Activated CD8-positive, alpha-beta T cell treated with anti-CD3 and anti-CD28 coated beads for 36 hours (primary cell): ENCODE measurements at places on chromosomes 7 and 10. TPM values are rescaled to one million over a fixed set of nuclear protein-coding genes. Genes with fewer than 3 reads are reported as not detected.

DNA sequence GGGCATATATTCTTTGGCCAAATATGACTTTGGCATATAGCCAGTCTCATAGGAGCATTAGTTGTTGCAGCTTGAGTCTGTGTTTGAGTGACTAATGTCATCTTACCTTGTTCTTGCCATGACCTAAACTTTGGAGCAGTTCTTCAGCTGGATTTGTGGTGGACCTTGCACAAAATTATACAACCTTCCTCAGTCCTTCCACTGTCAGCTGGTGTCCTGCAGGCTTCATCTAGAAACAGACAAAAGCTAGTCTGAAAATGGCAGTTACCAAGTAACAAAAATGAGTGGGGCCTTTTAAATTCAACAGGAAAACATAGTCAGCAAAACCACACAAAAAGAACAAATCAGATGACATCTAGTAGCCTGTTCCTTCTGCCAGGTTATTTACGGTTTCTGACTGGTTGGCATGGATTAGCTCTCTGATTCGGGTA, 59.5 kb upstream of the HECTD2 start:
- peaks cover 3% of the 10 kb centered on the region for H3K27me3 ChIP-seq
- no peak overlapping the region for H3K4me3 ChIP-seq
- no peak overlapping the region for H3K27ac ChIP-seq
- no peak for DNase-seq
- H3K36me3 ChIP-seq, result no peaks in the 10 kb centered on the region

DNA sequence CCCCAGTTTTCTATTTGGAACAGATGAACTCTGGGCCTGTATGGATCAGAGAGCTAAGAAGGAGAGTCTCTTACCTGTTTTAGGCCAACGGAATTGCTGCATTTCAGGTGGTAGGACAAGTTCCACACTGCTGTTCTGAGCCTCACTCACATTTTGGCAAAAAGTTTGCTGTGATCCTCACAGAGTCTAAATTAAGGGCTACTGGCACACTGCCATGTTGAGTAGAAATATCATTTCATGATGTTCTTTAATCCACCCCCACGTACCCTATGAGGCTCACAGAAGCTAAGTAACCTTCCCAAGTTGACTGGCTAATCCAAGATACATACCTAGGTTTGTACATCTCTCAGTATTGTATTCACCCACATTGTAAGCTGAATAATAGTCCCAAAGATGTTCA, 447.2 kb downstream of the INHBA start:
- no peaks in the 10 kb centered on the region for H3K27me3 ChIP-seq
- H3K4me1 ChIP-seq, result no peaks in the 10 kb centered on the region
- H3K36me3 ChIP-seq, result no peaks in the 10 kb centered on the region
- no peak overlapping the region for H3K27ac ChIP-seq

- no peak for DNase-seq
- H3K4me3 ChIP-seq, result no peak overlapping the region
- no peaks in the 10 kb centered on the region for H3K36me3 ChIP-seq
- H3K27me3 ChIP-seq, result no peaks in the 10 kb centered on the region
Measured at GRCh38 chr10:115975506-115975905, 297.5 kb downstream of the GFRA1 start.

DNA sequence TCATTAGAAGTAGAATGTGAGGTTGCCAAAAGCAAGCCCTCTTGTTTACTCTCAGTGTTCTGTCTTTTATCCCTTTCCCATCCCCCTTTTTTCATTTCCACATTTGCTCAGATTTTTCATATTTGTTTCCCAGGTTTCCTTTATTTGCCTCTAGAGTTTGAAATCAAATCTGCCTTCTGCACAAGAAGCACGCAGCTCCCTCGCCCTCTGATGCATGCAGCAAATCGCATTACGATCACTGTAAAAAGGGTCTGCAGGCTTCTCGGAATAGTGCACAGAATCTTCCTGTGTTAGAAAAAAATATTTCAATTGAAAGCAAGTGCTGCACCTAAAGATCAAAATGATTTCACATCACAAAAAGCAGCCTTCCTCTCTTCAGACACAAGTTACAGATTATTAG, 129.0 kb downstream of the GPAM start:
- no peaks in the 10 kb centered on the region for H3K4me1 ChIP-seq
- peaks cover 7% of the 10 kb centered on the region for H3K27me3 ChIP-seq
- H3K4me3 ChIP-seq, result no peak overlapping the region
- no peak for DNase-seq
- no peak overlapping the region for H3K27ac ChIP-seq
- H3K36me3 ChIP-seq, result no peaks in the 10 kb centered on the region

Gene NKX1-2
- total RNA-seq, result not detected

Gene RSBN1L
- total RNA-seq, result 21.9 TPM

- DNase-seq, result no peak
- no peaks in the 10 kb centered on the region for H3K36me3 ChIP-seq
- no peak overlapping the region for H3K27ac ChIP-seq
- H3K27me3 ChIP-seq, result peaks cover 27% of the 10 kb centered on the region
- no peak overlapping the region for H3K4me3 ChIP-seq
Measured at GRCh38 chr10:77702166-77702565, 64.6 kb upstream of the KCNMA1 start.

GRCh38 chr7:149733924-149734790, 39.2 kb downstream of the ZNF467 start:
- H3K4me1 ChIP-seq, result no peaks in the 10 kb centered on the region
- H3K27ac ChIP-seq, result no peak overlapping the region
- peaks cover 1% of the 10 kb centered on the region for H3K36me3 ChIP-seq
- H3K27me3 ChIP-seq, result peaks cover 13% of the 10 kb centered on the region
- DNase-seq, result no peak

DNA sequence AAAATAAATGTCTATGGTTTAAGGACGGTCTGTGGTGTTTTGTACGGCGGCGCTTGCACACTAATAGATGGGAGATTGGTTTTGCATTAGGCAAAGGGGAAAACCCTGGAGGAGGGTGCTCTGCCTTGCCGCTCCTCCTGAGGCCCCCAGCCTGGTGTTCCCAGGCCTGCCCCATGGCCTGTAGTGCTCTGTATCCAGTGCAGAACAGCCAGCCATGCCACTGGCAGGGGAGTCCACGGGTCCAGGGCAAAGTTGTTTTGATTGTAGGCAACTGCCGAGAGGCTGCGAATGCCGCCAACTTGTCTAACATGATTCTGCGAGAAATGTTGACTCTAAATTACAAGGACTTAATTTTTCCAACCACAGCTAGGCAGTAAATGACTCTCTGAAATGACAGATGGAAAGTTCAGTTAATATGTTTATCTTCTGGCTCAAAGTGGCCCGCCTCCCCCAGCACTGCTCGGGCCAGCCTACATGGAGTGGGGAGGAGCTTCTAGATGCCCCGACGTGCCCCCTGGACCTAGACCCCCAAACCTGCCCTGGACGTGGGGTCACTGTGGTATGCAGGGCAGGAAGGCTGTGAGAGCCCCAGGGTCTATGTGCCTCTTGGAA, 104.6 kb upstream of the GDF10 start:
- DNase-seq, result peak; percentile 63
- H3K4me3 ChIP-seq, result no peak overlapping the region
- H3K27ac ChIP-seq, result peak overlapping the region; percentile 80
- H3K27me3 ChIP-seq, result no peaks in the 10 kb centered on the region
- peaks cover 2% of the 10 kb centered on the region for H3K36me3 ChIP-seq
- H3K4me1 ChIP-seq, result peaks cover 20% of the 10 kb centered on the region

DNA sequence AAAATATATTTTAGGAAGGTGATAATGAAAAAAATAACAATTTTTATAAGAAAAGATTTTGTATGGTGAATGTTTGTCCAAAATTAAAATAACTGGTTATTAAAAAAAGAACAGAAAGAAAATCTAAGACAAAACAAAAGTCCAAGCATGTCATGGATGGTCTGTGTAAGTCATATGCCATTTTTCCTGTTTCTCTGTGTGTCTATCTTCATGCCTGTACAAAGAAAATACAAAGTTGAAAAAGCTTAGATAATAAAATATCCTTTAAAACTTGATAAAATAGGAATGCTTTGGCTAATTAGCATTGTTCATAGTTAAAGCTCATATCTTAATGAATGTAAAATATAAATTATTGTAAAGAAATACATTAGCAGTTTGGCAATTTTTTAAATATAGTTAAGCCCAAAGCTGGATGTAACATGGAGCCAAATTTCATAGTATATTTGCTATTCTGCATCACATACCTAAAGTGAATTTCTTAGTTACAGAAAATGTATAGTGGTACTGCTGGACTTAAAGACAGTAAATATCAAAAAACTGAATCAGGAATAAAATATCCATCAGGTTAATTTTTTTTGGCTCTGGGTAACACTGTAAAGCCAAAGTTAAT, 661.1 kb downstream of the PCDH15 start:
- no peak overlapping the region for H3K4me3 ChIP-seq
- H3K27me3 ChIP-seq, result no peaks in the 10 kb centered on the region
- H3K36me3 ChIP-seq, result no peaks in the 10 kb centered on the region
- H3K4me1 ChIP-seq, result no peaks in the 10 kb centered on the region
- H3K27ac ChIP-seq, result no peak overlapping the region

DNA sequence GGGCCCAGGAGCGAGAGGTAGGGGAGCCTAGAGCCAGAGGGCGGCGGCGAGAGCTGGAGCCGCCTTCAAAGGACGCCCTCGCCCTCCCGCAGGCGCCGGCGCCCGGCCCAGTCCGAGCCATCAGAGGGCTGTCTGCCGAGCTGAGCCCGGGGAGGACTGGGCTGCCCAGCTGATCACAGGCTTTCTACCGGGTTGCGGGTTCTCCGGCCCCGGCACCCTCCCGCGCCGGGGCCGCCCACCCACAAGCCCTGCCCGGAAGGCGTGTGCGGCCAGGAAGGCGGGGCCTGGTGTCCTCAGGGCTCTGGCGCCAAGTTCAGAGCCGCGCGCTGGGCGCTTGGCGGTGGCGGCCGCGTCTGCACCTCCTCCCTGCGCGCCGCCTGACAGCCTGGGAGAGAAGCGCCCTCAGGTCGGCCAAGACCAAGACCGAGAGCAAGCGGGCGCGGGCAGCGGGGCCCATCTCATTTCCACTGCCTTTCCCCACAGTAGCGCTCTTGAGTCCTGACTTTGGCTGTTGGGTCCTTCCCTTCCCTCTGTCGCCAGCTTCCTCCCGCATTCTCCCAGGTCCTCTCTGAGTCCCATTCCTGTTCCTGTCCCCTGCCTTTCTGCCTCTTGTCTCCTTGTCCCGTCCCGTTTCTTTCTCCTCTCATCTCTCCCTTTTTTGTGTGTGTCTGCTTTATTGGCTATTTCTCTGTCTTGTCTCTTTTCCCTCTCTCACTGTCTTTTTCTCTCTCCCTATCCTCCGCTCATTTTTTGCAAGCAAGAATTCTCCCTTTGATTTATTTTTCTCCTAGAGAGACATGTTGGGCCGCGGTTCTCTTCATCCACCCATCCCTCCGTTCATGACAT, 60.6 kb upstream of the MSMB start:
- H3K27ac ChIP-seq, result peak overlapping the region; percentile 21
- peaks cover 12% of the 10 kb centered on the region for H3K4me1 ChIP-seq
- H3K36me3 ChIP-seq, result no peaks in the 10 kb centered on the region

DNA sequence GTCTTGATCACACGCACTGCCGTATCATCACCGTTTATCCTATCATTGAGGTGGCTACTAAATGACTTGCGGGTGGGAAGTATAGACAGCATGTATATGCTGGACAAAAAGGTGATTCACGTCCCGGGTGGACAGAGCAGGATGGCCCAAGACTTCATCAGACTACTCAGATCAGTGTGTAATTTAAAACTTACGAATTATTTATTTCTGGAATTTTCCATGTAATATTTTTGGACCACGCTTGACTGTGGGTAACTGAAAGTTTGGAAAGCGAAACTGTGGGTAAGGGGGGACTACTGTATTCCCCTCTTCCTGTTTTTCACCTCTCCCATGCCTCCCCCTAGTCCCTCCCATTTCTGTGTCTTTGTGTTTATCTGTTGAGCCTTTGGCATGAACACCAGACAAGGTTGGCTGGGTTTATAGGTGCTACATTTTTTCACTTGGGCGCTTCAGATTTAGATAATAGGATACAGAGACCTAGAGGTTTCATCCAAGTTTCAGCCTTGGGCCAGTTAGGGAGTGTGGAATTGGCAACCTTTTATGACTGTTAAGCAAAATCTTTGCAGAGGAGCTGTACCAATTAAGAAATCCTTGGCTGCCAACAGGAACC, 55.8 kb downstream of the RBM20 start:
- peaks cover 5% of the 10 kb centered on the region for H3K4me1 ChIP-seq
- no peaks in the 10 kb centered on the region for H3K36me3 ChIP-seq
- H3K4me3 ChIP-seq, result no peak overlapping the region
- DNase-seq, result no peak
- H3K27ac ChIP-seq, result no peak overlapping the region

Gene LRRC17
- total RNA-seq, result not detected

GRCh38 chr7:32515890-32516550, 20.7 kb downstream of the AVL9 start:
- H3K27me3 ChIP-seq, result no peaks in the 10 kb centered on the region
- peak overlapping the region; percentile 83 for H3K27ac ChIP-seq
- peaks cover 62% of the 10 kb centered on the region for H3K36me3 ChIP-seq
- H3K4me3 ChIP-seq, result no peak overlapping the region

GRCh38 chr7:22783421-22783820, 39.2 kb downstream of the TOMM7 start:
- H3K27ac ChIP-seq, result no peak overlapping the region
- no peaks in the 10 kb centered on the region for H3K27me3 ChIP-seq
- no peaks in the 10 kb centered on the region for H3K36me3 ChIP-seq
- no peak overlapping the region for H3K4me3 ChIP-seq

GRCh38 chr10:91672021-91672608, 39.2 kb upstream of the PPP1R3C start:
- H3K27ac ChIP-seq, result no peak overlapping the region
- peaks cover 3% of the 10 kb centered on the region for H3K27me3 ChIP-seq
- no peaks in the 10 kb centered on the region for H3K36me3 ChIP-seq
- no peak overlapping the region for H3K4me3 ChIP-seq
- no peak for DNase-seq

GRCh38 chr7:55083206-55083605, 64.4 kb downstream of the EGFR start:
- no peaks in the 10 kb centered on the region for H3K36me3 ChIP-seq
- peaks cover 24% of the 10 kb centered on the region for H3K4me1 ChIP-seq
- no peak overlapping the region for H3K27ac ChIP-seq
- peaks cover 7% of the 10 kb centered on the region for H3K27me3 ChIP-seq

Gene RPEL1
- not detected for total RNA-seq

DNA sequence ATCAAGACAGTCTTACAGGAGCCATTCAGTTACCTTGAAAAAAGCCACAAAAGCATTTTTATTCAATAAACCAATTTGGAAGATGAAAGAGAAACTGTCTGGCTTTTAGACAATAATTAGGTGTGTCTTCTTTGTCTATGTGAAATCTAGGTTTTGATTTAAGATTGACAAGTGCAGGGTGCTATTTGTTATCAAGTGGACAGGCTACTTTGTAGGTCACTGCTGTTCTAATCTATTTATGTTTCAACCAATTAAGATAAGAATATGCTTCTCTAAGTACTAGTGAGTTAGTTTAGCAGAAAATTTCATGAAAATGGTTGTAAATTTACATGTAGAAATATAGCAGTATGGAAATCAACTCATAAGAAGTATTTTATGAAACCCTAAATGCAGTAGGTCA, 177.5 kb downstream of the CACNA2D1 start:
- no peaks in the 10 kb centered on the region for H3K27me3 ChIP-seq
- no peak for DNase-seq
- H3K4me3 ChIP-seq, result no peak overlapping the region
- no peaks in the 10 kb centered on the region for H3K4me1 ChIP-seq
- no peak overlapping the region for H3K27ac ChIP-seq
- no peaks in the 10 kb centered on the region for H3K36me3 ChIP-seq

Gene EN2
- not detected for total RNA-seq
